Stomach (tissue), 19 donors: ENCODE measurements at places on chromosomes 7 and 10. TPM values are rescaled to one million over a fixed set of nuclear protein-coding genes. Genes with fewer than 3 reads are reported as not detected.

GRCh38 chr10:76037531-76038155 is 606.2 kb downstream of the LRMDA start:
- H3K4me1 ChIP-seq, result peaks cover 16% of the 10 kb centered on the region
- no peak overlapping the region for H3K27ac ChIP-seq
- H3K4me3 ChIP-seq, result no peak overlapping the region
- no peaks in the 10 kb centered on the region for H3K36me3 ChIP-seq
- no peaks in the 10 kb centered on the region for H3K27me3 ChIP-seq

Gene TFPI2
- total RNA-seq, result 3.5 TPM

Gene AKR1D1
- total RNA-seq, result not detected

Gene CALHM1
- not detected for total RNA-seq

DNA sequence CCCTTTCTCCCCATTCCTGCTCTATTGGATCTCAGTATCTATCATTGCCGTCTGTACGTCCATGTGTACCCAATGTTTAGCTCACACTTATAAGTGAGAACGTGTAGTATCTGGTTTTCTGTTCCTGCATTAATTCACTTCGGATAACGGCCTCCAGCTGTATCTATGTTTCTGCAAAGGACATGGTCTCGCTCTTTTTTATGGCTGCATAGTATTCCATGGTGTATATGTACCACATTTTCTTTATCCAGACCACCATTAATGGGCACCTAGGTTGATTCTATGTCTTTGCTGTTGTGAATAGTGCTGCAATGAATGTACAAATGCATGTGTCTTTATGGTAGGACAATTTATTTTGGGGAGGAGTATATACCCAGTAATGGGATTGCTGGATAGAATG is 94.4 kb upstream of the MPP7 start:
- H3K27me3 ChIP-seq, result no peaks in the 10 kb centered on the region
- no peak for DNase-seq
- no peaks in the 10 kb centered on the region for H3K4me1 ChIP-seq
- no peak overlapping the region for H3K27ac ChIP-seq
- H3K4me3 ChIP-seq, result no peak overlapping the region

Gene JCAD
- 3.5 TPM for total RNA-seq

Gene FAM237B
- total RNA-seq, result not detected

DNA sequence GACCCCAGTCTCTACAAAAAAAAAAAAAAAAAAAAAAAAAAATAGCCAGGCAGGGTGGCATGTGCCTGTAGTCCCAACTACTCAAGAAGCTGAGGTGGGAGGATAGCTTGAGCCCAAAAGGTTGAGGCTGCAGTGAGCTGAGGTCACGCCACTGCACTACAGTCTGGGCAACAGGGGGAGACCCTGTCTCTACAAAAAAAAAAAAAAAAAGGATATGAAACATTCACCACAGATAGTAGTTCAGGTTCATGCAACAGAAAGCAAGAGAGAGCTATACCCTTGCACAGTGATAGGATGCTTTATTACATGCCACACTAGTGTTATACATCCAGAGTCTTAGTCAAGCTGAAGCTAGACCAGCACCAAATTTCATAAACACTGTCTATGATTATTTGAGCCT is 148.4 kb upstream of the KAT6B start:
- no peaks in the 10 kb centered on the region for H3K27me3 ChIP-seq
- no peak for DNase-seq
- H3K27ac ChIP-seq, result no peak overlapping the region

- no peak overlapping the region for H3K4me3 ChIP-seq
- H3K36me3 ChIP-seq, result no peaks in the 10 kb centered on the region
- no peaks in the 10 kb centered on the region for H3K4me1 ChIP-seq
- no peaks in the 10 kb centered on the region for H3K27me3 ChIP-seq
- DNase-seq, result no peak
These were observed 7.2 kb upstream of the ACTR3B start for GRCh38 chr7:152752200-152752912.

DNA sequence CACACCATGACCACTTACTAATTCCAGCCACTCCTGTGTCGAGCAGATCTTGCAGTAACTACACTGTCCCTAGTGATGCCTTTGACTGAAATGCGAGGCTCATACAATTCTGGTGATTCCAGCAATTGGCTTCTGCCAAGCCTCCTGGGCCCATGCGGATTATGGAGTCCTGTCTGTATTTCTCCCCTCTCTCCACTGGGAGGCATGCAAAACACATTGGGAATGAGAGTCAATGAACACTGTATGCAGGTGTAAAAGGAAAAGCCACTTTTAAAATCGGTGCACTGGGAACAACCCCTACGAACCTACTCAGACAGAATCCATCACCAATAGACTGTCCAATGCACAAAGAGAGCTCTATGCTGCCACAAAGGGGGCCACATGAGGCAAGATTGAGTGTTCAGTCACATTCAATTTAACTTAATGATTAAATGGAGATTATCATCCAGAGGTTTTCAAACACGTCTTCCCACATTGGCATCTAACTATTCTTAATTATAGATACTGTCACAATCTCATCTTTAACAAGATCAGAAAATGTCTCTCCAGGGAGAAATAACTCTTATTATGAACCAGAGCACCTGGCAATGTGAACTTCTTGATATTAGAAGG is 550.6 kb downstream of the GLRX3 start:
- no peaks in the 10 kb centered on the region for H3K4me1 ChIP-seq
- peak; percentile 52 for DNase-seq
- H3K27me3 ChIP-seq, result no peaks in the 10 kb centered on the region

GRCh38 chr7:927031-927671 is 27.3 kb downstream of the ADAP1 start:
- peaks cover 26% of the 10 kb centered on the region for H3K4me1 ChIP-seq
- DNase-seq, result no peak
- no peak overlapping the region for H3K4me3 ChIP-seq
- no peaks in the 10 kb centered on the region for H3K36me3 ChIP-seq

Gene KIAA1549
- 7.8 TPM for total RNA-seq
